Naive thymus-derived CD8-positive, alpha-beta T cell (primary cell): ENCODE measurements at places on chromosomes 2 and 18.

DNA sequence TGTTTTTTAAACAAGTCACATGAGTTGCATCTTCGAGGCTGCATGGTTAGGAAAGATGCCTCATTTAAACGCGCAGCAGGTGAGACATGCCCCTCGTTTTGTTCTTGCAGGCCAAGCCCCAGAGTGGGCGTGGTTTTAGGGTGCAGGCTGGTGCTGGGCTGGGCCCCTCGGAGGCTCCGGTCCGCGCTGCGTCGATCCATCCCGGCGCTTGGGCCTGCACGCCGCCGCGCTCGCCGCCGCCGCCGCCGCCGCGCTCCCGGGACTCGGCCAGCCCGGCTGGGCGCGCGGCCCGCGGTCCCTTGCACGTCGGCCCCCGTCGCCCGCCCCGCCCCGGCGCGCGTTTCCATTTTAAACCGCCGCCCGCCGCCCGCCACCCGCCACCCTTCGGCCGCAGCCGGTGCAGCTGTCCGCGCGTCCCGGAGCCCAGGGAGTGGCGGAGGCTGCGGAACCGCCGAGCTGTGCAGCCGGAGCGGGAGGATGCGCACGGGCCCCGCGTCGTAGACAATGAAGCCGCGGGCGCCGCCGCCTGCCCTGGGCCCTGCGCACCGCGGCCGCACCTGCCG is 175.5 kb downstream of the AGAP1 start:
- DNase-seq: no peak

- DNase-seq: no peak
Observed at GRCh38 chr2:144358979-144359541, 160.9 kb downstream of the ZEB2 start.

GRCh38 chr2:170241756-170242155 is 63.8 kb downstream of the MYO3B start:
- DNase-seq: no peak

- no peak for DNase-seq
Observed at GRCh38 chr2:46393347-46393820, 86.0 kb upstream of the TMEM247 start.

GRCh38 chr18:7117390-7118355 is at the start of gene LAMA1:
TSS of gene LAMA1 (minus strand) at chr18:7117797. CDS start at chr18:7117720, 77 bp downstream.
- no peak for DNase-seq

DNA sequence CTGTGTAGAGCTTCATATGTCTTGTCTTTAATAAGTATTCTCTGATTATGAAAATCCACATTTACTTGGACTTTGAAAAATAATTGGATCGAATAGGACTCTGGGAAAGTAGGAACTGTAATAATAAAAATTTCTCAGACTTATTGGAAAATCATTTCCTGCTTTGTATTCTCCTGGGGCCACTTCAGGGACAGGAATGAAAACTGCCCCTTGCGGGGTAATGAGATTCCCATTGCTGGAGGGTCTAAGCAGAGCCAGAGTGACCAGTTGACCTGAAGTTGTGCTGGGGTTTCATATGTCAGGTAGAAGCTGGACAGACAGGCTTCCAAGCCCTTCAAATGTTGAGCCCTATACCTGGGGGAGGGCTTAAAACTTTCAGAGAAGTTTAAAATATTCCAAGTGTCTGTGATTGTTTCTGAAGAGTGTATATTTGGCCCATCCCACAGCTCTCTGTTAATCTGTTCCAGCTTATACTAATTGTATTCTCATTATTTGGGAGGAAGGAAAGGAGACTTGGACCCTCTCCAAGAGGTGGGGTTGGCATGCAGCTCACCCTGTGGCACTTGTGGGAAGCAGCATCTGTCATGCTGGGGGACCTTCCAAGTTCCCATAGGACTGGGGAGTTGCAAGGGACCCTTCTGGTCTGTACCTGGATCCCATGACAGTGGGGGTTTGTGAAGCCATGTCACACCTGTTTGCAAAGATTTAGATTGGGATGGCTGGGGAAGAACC is 268.7 kb upstream of the ATP5MC3 start:
- no peak for DNase-seq
